ENCODE measurements at places on chromosomes 6 and 20.
A peak's percentile ranks its signal among the peaks of the same experiment; 100 is the strongest.

DNA sequence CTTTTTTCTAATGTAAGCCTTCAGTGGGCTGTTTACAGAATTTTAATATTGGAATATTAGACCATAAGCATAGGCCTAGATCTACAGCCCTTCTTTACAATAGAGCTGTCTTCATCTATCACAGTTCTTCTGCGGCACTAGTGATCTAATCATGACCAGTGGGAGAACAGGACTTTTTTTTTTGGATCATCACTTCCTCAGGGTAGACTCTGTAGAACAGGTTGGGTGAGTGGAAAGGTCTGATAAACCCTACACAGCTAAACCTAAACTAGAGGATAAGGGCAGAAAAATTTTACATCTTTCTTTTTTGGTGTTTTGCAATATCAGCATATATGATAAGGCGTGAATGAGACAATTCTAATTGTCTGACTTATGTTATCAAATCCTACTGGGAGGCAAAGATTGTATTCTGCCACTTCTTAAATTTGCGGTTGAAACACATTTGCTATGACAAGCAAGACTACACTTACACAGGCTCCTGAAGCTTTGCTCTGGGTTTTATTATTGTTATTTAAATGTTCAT, 52.2 kb downstream of the GOPC start:
- no peak for DNase-seq

GRCh38 chr6:25053875-25054371, 118.2 kb upstream of the RIPOR2 start:
- peak; percentile 67 for DNase-seq

DNA sequence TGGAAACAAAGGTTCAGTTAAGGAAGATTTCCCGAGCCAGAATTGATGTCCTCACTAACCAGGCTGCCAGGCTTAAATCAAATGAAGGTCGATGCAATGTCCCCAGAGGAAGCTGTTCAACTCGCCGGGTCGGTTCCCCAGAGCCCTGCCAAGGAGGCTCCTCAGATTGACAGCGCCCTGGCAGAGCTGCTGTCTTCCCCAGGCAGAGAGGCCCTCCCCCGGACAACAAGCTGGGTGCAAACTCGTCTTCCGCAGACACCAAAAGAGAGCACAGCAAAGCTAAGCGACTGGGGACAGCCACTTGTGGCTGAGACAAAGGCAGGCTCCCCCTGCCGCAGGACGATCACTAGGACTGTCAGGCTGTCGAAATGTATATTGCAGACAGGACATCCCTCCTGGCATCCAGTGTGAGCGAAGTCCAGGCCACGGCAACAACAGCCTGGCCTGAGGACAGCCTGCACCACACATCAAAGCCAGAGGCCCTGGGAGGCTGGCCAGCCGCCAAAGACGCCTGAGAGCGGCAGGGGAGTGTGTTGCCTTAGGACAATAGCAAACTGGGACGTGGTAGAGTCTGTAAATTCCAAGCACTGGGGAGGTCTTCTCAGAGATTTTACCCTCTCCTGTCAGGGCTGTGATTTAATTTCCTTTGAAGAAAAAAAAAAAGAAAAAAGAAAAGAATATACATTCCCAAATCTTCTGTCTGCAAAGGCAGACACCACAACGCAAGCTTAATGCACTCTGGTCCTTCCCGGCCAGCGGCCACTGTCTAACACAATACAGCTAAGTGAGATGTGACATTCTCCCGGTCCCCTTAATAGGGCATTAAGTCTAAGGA, 99.1 kb downstream of the HIVEP2 start:
- no peak for DNase-seq

DNA sequence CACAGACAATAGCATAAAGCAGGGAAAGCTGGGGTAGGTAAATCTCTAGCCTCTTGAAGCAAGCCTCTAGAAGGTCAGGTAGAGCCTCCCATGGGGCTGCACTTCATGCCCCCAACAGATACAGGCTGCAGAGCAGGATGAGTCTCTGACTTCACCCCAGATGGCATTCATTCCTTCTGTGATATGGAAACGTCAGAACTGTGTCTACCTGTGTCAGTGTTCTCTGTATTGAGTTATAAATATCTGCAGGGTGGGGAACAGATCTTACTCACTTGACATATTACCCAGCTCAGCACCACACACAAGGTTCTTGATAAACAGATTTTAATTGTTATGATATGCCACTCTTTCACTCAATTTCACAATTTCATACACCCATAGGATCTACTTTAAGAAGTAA, 2.1 kb downstream of the LGSN start:
- no peak for DNase-seq

DNA sequence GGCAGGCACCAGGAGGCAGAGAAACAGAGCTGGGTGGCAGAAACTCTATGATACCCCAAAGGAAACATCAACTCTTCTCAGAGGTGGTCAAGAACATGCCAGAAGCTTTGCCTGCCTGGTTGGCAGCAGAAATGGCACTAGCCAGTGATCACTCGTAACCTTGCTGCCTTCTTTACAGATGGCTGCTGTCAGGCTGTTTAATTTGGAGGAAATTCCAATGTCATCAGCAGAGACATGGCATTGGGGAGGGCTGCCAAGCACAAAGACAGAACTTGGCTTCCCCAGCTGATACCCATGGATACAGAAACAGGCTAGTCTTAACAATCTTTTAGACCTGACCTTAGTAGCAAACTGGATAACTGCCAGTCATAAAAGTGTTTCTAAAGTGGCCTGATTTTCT, 153.6 kb downstream of the GMPR start:
- DNase-seq, result no peak

GRCh38 chr6:132713352-132714134, at the start of gene VNN1:
Gene VNN1 (minus strand): TSS chr6:132714055. CDS start chr6:132714035, 20 bp downstream.
- peak; percentile 92 for DNase-seq

- peak; percentile 36 for DNase-seq
Observed at GRCh38 chr20:44644667-44645131, 6.8 kb downstream of the ADA start.

GRCh38 chr6:137873273-137873762, 6.3 kb downstream of the TNFAIP3 start:
- peak; percentile 58 for DNase-seq

GRCh38 chr6:38604700-38605099, 35.0 kb downstream of the BTBD9 start:
- DNase-seq, result no peak

GRCh38 chr20:1894951-1895673, at the start of gene SIRPA:
Gene SIRPA (plus strand): TSS chr20:1895407. CDS start chr20:1895448, 41 bp downstream.
- DNase-seq, result peak; percentile 77

DNA sequence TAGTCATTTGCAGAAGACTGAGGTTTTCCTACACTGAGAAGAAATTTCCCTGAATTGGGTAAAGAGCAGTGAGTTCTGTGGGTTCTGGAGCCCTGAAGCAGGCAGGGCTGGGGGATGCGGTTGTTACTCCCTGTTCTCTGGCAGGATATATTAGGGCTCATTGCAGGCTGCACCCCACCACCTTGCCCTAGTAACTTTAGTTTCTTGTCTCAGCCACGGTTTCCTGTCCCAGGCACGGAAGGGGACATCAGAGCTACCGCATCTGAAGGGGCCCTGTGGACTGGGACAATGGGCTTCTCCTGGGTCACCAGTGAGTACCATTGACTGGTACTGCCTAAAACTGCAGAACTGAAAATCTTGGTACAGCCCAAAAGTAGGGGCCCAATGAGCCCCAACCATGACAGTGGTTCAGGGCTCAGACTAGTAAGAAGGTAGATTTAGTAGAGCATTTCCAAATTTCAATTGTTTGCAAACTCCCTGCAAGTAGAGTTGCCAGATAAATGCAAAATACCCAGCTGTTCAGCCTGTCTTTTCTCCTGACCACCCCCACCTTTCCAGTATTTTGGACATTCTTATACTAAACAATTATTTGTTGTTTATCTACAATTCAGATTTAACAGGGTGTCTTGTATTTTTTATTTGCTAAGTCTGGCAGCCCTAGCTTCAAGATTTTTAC, 54.5 kb upstream of the EYA2 start:
- no peak for DNase-seq

GRCh38 chr6:72715119-72715518, 93.3 kb downstream of the KCNQ5 start:
- DNase-seq, result no peak

DNA sequence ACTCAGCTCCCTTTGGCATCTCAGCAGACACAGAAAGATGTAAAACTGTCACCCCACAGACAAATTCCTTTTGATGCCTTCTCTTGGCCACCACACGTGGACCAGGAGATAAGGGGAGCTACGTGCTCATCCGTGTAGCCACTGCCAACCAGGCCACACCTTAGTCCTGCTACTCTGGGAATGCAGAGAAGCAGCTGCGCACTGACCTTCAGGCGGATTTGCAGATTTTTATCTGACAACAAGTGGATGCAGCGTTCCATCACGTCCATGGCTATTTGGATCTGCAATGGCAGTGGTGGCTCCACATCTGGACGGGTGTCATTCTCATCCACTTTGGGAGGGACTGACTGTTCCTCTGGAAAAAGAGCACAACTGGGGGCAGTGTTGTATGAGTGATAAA, 30.8 kb downstream of the TTI1 start:
- DNase-seq, result no peak

GRCh38 chr6:146028252-146028795, 538 bp upstream of the GRM1 start:
- peak; percentile 79 for DNase-seq

DNA sequence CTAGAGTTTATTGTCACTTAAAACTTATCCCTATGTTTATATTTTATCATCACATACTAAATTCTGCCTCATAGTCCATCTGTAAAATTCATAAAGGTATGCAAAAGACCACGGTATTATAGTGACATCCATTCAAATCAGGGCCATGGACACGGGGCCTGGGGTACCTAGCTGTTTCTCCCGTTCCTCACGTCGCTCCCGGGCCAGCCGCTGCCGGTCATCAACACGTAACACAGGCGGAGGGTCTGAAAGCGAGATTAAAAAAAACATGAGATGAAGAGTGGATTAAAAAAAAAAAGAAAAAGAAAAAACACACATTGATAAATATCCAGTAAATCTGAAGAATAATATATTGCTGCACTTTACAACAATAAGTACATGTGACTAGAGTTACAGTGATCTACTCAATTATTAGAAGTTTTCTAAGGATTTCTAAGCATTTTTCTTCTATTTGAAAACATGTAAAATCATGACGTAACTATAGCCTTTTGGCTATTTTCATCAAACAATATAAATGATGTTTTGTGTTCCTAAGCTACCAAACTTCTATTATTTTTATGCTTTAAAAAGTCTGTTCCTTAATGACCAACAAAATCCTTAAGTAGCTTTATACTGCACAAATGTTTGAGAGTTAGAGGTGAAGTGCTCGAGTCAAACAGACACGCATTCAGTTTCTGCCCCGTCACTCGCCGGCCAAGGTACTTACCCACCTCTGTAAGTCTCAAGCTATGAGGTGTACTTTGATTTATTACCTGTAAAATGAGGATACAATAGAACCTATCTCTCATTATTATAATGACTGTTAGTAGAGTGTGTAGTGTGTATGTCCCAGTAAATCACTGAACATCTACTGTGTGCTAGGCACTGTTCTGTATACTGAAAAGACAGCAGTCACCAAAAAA, 122.1 kb upstream of the BCLAF1 start:
- no peak for DNase-seq

GRCh38 chr6:63732336-63732735, 96.7 kb downstream of the PHF3 start:
- DNase-seq, result no peak

- no peak for DNase-seq
Observed at GRCh38 chr6:31170987-31171671, 647 bp upstream of the POU5F1 start.

DNA sequence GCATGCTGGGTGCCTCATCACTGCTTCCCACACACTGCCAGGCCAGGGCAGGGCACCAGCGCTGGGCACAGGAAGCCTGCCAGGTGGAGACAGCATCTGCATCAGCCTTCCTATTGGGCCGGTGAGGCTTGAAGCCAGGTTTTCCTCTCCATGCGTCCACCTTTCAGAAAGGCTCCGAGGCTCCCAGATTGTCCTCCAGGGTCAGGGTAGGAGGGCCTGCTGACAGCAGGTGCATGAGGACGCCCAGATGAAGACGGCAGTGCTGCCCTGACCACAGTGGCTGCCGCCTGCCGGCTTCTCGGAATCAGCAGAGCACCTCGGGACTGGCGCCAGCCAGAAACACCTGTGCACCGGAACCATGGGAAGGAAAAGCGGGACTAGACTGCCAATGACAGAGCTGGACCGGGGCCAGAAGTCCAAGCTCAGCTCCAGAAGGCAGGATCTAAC, 170.5 kb upstream of the CST7 start:
- DNase-seq, result no peak

GRCh38 chr20:52494244-52494643, 302.7 kb upstream of the ZFP64 start:
- DNase-seq, result peak; percentile 25

DNA sequence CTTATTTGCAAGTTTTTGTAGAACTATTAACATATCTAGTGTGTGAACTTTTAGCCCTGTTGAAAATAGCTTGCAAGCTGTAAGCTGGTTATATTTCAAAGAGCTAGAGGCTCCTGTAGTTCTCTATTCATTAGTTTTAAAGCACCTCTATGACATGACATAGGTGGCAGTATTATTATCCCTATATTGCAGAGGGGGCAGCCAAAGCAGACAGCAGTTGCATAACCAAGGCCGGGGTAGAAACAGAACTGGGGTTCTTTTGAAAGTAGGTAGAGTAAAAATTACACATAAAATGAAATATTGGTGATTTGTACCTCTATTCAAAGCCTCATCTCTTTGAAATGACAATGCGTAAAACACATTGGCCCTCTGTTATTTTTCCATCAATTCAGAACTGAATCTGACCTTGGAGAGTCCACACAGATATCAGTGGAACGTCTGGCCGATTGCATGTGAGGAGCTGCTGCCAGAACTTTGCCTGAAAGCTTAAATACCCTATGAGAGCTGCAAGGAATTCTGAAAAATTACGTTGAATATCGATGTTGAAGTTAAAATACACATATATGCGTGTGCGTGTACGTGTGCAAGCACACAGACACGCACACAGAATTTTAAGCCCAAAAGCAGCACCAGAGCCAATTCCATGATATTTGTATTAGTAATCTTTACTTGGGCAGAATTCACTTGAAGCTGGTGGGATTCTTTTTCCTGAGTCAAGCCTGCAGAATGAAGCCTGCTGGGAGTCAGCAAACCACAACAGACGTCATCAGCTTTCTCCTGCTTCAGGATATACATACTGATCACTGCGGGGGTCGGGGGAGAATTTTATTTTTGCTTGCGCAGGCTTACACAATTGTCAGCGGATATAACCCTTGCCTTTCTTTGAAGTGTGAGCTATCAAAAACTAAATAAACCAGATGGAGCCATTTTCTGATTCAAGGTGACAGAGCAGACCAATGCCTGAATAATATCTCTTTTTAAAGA, 163.2 kb downstream of the PDE7B start:
- no peak for DNase-seq

GRCh38 chr20:34573541-34574300, 15.2 kb downstream of the MAP1LC3A start:
- no peak for DNase-seq

Measured in hematopoietic multipotent progenitor cell treated with erythropoietin and hydrocortisone succinate and interleukin-3 and kit ligand, for 4 days (in vitro differentiated cells).